Activated CD4-positive, CD25-positive, alpha-beta regulatory T cell treated with anti-CD3 and anti-CD28 coated beads, Interleukin-2, amount 50 U/mL, for 24 hours (primary cell): ENCODE measurements at places on chromosomes 4 and X.

- ATAC-seq: no peak
These were observed 330.6 kb upstream of the F9 start for GRCh38 chrX:139199933-139200332.

GRCh38 chrX:131588995-131589394, 45.1 kb downstream of the OR13H1 start:
- ATAC-seq: no peak

DNA sequence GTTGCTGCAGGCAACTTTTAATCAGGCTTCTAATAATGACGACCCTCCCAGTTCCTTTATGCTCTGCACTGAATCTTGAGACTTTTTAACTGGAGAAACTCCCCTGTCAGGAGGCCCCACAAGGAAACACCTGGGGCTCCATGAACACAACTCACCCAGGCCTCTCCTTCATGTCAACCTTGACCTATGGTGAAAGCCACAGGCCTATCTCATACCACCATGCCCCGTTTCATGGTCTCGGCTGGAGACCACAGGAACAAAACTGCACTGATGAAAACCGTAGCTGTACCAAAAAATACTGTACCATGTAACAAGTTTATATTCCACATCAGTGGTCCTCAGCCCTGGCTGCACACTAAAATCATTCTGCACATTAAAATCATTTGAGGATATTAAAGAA, 57.0 kb downstream of the ZNF827 start:
- no peak for ATAC-seq

DNA sequence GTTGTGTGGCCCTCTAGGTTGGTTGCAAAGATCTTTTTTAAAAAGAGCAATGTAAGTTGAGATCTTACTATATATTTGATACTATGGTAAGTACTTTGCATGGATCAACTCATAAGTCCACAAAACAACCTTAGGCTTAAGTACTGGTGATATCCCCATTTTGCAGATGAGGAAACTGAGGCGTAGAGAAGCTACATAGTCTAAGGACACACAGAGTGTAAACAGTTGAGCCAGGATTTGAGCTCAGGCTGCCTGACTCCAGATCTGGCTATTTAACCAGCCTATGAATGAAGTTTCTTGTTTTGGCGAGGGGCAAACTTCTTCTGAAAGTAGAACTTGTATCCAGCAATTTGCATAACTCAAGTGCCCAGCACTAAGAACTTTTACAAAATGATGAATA, 38.6 kb upstream of the STX18 start:
- ATAC-seq: no peak

GRCh38 chr4:109155682-109156283, 146.7 kb downstream of the COL25A1 start:
- no peak for ATAC-seq

- ATAC-seq: no peak
These were observed 1.6 kb upstream of the LRAT start for GRCh38 chr4:154741922-154742850.
